ENCODE measurements at places on chromosomes 12 and 14. TPM values are rescaled to one million over a fixed set of nuclear protein-coding genes. Genes with fewer than 3 reads are reported as not detected.

DNA sequence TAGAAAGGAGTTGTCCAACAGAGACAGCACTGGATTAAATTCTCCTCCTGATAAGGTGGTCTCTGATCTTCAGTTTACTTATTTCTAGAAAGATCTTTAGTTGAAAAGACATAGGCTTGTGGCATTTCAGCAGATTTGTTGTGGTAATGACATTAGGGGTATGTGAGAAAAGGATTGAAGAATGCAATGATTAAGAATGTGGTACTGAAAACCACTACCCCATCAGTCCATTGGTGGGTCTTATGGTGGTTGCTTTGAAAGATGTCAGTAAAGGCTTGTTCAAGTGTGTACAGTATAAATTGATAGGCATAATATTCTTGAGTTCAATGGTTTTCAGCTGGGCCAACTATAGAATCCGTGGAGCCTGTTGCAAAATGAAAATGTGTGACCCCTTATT, 10.8 kb downstream of the PPFIBP1 start:
- H3K36me3 ChIP-seq, result no peaks in the 10 kb centered on the region
- no peak overlapping the region for H3K4me3 ChIP-seq
- DNase-seq, result no peak

Gene SLC38A6
- 22.9 TPM for total RNA-seq

- peak overlapping the region; percentile 91 for H3K27ac ChIP-seq
- peak; percentile 32 for DNase-seq
- no peaks in the 10 kb centered on the region for H3K4me1 ChIP-seq
These were observed 908 bp upstream of the CDKL1 start for GRCh38 chr14:50397390-50398188.

DNA sequence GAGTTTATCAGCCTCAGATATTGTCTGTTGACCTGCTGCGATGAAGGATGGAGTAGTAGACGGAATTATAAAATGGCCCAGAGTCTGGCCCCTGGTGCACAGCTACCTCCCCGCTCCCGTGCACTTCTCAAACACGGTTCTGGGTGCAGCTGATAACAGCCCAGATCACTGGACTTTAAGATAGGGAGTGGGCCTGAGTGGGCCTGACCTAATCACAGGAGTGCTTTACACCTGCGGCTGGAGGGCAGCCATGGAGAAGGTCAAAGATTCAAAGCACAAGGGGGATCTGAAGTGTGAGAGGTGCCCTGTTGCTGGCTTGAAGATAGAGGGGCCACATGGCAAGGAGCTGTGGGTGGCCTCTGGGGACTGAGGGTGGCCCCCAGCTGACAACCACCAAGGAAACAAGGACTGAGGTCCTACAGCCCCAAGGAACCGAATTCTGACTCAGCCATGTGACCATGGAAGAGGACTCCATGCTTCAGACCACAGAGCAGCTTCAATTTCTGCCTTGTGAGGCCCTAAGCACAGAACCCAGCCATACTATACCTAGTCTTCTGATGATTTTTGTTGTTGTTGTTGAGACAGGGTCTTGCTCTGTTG, 113.4 kb downstream of the ZNF664 start:
- no peak overlapping the region for H3K4me3 ChIP-seq
- no peak for DNase-seq
- H3K36me3 ChIP-seq, result no peaks in the 10 kb centered on the region
- no peak overlapping the region for H3K27ac ChIP-seq

DNA sequence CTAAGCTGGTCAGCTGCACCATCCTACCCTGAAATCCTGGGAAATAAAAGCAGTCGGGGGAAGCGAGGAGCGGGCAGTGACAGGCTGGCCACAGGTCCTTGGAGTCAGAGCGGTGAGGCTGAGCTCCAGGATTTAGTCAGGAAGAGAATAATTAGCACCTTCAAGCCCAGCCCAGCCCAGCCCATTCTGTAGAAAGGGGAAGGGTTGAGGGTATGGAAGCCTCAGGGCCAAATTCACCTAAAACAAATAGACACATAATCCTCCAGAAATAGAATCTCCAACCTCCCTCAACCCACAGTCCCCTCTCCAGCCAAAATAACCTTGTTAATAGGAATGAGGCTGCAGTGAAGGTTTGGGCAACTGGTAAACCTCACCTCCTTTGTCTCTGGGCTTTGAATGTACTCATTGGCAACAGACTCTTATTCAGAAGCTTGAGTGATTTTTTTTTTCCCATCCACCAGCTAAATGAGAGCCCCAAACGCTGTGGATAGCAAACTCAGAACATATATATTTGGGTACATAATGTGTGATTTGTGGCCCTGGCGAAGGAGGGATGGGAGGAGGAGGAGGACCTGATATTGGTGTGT, 334.1 kb downstream of the DPF3 start:
- DNase-seq, result no peak
- H3K4me1 ChIP-seq, result no peaks in the 10 kb centered on the region
- no peak overlapping the region for H3K4me3 ChIP-seq
- H3K36me3 ChIP-seq, result no peaks in the 10 kb centered on the region
- H3K27me3 ChIP-seq, result no peaks in the 10 kb centered on the region

- no peak overlapping the region for H3K4me3 ChIP-seq
- no peaks in the 10 kb centered on the region for H3K4me1 ChIP-seq
- H3K27ac ChIP-seq, result no peak overlapping the region
- no peak for DNase-seq
These were observed 70.5 kb downstream of the PHLDA1 start for GRCh38 chr12:75960954-75961661.

- H3K4me3 ChIP-seq, result no peak overlapping the region
- no peaks in the 10 kb centered on the region for H3K27me3 ChIP-seq
- no peak overlapping the region for H3K27ac ChIP-seq
- H3K4me1 ChIP-seq, result no peaks in the 10 kb centered on the region
- no peak for DNase-seq
These were observed 1045.2 kb downstream of the FLRT2 start for GRCh38 chr14:86575141-86575540.

Gene INHBE
- not detected for total RNA-seq

Gene MON2
- 96.2 TPM for total RNA-seq

Gene SSTR1
- total RNA-seq, result 2.7 TPM

DNA sequence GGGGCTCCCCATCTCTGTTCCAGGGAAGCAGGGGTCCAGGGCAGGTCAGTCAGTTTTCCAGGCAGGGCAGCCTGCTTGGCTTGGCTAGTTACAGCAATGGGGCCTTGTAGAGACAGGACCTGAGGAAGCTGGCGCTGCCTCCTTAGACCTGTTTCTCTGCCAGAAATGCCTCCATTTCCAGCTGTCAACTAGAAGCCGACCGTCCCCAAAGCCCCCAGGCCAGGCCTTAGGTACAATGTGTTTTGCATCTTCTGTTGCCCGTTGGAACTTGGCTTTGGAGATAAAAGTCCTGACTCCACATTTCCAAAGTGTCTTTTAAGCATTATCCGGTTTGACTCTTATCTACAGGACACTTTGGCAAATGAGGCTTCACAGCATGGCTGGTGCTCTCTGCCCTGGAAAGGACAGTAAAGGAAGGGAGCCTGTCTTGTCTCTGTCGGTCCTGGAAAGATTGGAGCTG, 42.6 kb downstream of the KRT80 start:
- no peaks in the 10 kb centered on the region for H3K36me3 ChIP-seq
- H3K4me1 ChIP-seq, result peaks cover 4% of the 10 kb centered on the region
- peak overlapping the region; percentile 53 for H3K27ac ChIP-seq
- DNase-seq, result no peak

- H3K27ac ChIP-seq, result peak overlapping the region; percentile 71
- DNase-seq, result no peak
- H3K4me3 ChIP-seq, result no peak overlapping the region
- H3K36me3 ChIP-seq, result no peaks in the 10 kb centered on the region
These were observed 52.6 kb upstream of the STK38L start for GRCh38 chr12:27191531-27191930.

DNA sequence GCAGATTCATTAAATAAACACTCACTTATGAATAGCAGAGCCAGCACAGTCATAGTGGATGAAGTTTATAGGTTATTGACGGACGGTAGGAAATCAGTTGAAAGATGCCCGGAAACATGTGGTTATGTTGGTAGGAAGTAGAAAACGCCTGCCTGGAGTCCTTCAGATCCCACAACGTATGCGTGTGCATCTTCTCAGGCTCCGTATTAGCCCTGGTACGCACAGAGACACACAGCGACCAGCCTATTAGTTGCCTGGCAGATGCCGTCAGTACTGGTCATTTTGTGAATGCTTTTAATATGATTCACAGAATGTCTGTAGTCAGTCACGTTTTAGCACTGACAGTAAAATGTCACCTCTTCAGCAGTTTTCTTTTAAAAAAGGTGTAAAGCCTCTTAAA, 196.4 kb downstream of the RGS6 start:
- no peaks in the 10 kb centered on the region for H3K36me3 ChIP-seq
- H3K4me3 ChIP-seq, result no peak overlapping the region
- H3K27ac ChIP-seq, result no peak overlapping the region
- DNase-seq, result no peak

DNA sequence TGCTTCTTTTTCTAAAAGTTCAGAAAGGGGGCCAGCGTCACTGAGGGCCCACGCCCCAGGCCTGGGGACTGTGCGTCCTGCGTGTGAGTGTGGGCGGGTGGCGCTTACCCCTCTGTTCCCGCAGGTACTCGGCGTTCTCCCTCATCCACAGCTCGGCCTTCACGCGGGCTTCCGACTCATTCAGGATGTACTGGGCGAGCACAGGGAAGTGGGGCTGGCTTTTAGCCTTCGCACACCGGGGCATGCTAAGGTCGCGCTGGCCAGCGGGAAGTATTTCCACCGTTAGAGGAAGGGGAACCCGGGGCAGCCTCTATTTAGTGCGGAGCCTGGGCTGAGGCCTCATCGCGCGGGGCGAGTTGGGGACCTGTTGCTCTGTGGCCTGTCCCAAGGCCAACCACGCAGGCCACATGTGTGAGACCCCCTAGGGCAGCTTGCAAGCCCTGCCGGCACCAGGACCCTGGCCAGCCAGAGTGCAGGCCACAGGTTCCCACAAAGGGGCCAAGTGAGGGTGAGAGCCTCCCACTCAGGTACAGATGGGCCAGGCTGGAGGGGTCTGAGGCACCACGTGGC, 29.2 kb upstream of the BTBD6 start:
- no peak for DNase-seq
- H3K27me3 ChIP-seq, result no peaks in the 10 kb centered on the region

DNA sequence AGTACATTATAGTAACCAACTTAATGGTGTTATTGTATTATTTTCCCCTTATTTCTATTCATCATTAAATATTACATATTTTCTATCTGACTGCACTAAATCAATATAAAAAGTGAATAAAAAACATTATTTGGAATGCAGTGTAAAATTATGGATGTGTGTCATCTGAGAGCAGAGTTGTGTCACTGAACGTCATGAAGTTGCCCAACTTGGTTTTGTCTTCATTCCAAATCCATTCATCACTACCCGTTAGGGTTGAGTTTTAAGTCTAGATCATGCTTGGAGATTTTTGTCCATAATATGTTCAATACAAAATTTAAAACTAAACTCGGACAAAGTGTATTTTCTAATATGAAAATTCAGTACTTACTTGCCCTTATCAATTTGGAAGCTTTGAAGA, 16.1 kb downstream of the KLRF1 start:
- H3K4me3 ChIP-seq, result no peak overlapping the region

Gene NOXRED1
- 0.76 TPM for total RNA-seq

- H3K4me3 ChIP-seq, result no peak overlapping the region
- no peak for DNase-seq
- H3K4me1 ChIP-seq, result no peaks in the 10 kb centered on the region
- H3K27ac ChIP-seq, result no peak overlapping the region
- H3K36me3 ChIP-seq, result no peaks in the 10 kb centered on the region
These were observed 61.7 kb upstream of the SLC6A15 start for GRCh38 chr12:84974155-84974815.

Gene P2RX7
- 1.0 TPM for total RNA-seq

DNA sequence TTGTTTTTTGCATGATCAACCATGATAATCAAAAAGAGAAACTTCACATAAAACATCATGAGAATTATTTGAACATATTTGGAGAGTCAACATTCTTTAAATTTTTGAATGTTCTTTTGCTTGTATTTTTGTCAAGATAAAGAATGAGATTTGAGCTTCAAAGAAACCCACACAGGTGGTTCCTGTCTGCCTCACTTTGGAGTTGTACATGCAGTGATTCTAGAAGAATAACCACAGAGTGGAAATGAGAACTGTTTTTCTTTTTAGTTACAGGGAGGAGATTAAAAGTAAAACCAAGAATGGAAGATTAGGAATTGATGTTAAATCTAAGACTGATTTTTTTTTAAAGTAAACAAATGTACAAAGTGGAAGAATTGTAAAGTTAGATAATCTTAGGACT, 2.3 kb upstream of the ZNF705A start:
- H3K36me3 ChIP-seq, result no peaks in the 10 kb centered on the region
- no peak overlapping the region for H3K4me3 ChIP-seq
- H3K27ac ChIP-seq, result no peak overlapping the region
- no peaks in the 10 kb centered on the region for H3K4me1 ChIP-seq
- no peak for DNase-seq

Gene RGS6
- 1.0 TPM for total RNA-seq

- H3K27ac ChIP-seq, result no peak overlapping the region
- H3K4me1 ChIP-seq, result no peaks in the 10 kb centered on the region
- H3K4me3 ChIP-seq, result no peak overlapping the region
- H3K27me3 ChIP-seq, result no peaks in the 10 kb centered on the region
These were observed 127.0 kb downstream of the NPAS3 start for GRCh38 chr14:33065634-33066033.

DNA sequence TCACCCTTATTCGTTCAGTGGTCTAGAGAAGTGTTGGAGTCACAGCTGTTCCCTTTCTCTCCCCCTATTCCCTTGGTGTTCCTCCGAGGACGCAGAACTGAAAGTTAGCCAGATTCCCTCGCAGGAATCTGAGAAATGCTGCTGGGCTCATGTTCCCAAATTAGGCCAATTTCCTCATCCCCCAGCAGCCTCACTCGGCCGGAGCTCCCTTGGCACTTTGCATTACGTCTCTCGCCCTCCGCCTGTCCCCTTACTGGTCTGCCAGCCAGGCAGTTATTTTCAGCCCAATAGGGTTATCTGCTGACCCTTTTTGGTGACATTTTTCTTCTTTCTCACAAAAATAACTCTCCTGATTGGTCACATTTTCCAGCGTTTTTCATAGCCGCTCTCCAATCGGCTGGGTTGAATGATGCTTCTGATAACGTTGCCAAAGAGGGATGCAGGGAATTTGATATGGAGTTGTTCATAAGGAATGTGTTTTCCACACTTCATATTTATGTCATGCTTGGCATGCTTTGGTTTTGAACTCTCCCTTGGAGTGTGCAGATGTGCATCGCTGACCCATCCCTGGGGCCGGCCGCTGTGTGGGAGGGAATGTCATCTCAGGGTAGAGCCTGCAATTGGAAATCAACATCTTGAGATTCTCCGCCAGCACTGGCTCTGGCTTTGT, 9.9 kb downstream of the IFT43 start:
- peak; percentile 81 for DNase-seq
- H3K27ac ChIP-seq, result peak overlapping the region; percentile 81
- H3K27me3 ChIP-seq, result no peaks in the 10 kb centered on the region
- H3K4me3 ChIP-seq, result peak overlapping the region; percentile 17
- H3K4me1 ChIP-seq, result no peaks in the 10 kb centered on the region

- DNase-seq, result no peak
- no peak overlapping the region for H3K4me3 ChIP-seq
- H3K4me1 ChIP-seq, result peaks cover 14% of the 10 kb centered on the region
- H3K36me3 ChIP-seq, result no peaks in the 10 kb centered on the region
These were observed 44.8 kb downstream of the WDR20 start for GRCh38 chr14:102184316-102185035.

- DNase-seq, result no peak
- H3K27me3 ChIP-seq, result no peaks in the 10 kb centered on the region
- no peaks in the 10 kb centered on the region for H3K36me3 ChIP-seq
- H3K27ac ChIP-seq, result peak overlapping the region; percentile 18
These were observed 9.6 kb upstream of the PTPRB start for GRCh38 chr12:70646850-70647249.

Measured in uterus (tissue), 4 donors.